CD4-positive, alpha-beta T cell treated with Interleukin-21 for 1 hour (primary cell): ENCODE measurements at places on chromosomes 3 and 15.

DNA sequence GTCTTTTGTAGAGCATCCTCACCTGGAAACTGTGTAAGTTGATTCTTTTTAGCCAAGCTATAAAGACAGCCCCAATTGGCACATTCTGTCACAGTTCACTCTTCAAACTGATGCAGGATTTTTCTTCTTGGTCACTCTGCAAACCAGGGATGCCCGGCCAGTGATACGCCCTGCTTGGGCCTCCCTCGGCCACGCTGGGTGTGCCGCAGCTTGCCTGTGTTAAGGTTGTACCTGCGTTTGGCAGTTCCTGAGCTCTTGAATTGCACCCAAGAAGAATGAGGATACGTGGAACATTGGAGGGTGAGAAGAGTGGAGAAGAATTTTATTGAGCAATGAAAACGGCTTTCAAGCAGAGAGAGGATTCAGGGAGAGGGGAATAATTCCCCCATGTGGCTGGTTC, 49.9 kb downstream of the PSMD6 start:
- no peak for DNase-seq

DNA sequence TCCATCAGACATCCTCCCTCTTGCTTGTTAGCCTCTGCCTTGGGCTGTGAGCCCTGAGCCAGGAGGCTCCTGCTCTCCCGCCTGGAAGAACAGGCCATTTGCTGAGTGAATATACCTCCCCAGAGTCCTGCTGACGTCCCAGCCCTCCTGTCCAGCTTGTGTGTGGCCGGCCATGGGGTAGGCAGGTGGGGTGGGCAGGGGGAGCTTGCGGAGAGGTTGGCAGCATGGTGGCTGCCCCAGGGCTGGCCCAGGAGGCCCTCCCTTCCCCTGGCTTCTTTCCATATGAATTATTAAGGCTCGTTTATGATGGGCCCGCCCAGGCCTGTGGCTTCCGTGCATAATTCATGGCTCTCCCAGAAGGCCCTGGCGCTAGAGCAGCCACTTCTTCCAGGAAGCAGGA, 18.7 kb downstream of the CACNA2D2 start:
- DNase-seq: no peak

GRCh38 chr15:25378501-25378901, 60.3 kb downstream of the UBE3A start:
- no peak for DNase-seq

- no peak for DNase-seq
These were observed 66.5 kb upstream of the PLXND1 start for GRCh38 chr3:129673012-129673411.

GRCh38 chr3:43768381-43768973, 77.7 kb downstream of the ABHD5 start:
- no peak for DNase-seq
